ENCODE measurements at places on chromosomes 4 and X. TPM values are rescaled to one million over a fixed set of nuclear protein-coding genes. Genes with fewer than 3 reads are reported as not detected.

DNA sequence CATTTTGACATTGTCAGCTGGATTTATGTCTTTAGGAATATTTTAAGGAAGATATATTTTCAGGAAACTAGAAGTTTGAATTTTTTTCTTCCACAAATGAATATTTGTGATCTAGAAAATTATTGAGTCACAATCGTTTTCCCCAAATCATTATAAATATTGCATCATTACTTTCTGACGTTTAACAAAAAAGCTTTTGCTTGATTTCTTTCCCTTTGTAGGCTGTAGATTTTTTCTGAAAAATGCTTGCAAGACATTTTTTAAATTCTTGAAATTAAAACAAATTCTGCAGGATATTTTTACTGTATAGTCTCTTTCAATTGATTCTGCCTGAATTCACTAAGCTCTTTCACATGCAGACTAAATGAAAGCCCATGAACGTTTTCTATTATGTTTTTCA is 4.9 kb upstream of the SMARCAD1 start:
- no peak for DNase-seq

DNA sequence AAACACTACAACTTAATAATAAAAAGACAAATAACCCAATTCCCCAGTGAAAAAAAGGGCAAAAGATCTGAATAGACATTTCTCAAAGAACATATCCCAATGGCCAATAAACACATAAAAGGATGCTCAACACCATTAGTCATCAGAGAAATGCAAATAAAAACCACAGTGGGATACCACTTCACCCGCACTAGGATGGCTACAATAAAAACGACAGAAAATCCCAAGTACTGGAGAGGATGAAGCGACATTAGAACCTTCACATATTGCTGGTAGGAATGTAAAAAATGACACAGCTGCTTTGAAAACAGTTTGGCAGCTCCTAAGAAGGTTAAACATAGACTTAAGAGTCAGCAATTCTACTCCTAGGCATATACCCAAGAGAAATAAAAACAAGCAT is 140.6 kb upstream of the ARX start:
- DNase-seq: peak; percentile 13

GRCh38 chr4:62130230-62130629 is 930.1 kb downstream of the ADGRL3 start:
- no peak for DNase-seq

DNA sequence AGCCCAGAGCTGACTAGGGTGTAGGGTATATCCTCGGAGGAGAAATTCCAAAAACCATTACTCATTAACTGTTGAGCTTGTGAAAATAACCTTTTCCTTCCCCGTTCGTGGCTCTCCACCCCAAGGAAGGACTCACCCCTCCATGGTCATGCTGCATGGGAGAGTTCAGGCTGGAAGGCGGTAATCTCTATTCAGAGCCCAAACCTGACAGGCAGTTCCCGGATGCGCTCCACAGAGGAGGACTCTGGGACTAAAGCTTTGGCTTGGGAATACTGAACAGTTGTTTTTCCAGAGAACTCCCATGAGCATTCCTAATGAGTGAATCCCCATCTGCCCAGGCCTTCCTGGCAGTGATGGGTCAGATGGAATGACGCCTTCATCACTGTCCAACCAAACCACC is 125.4 kb downstream of the BCOR start:
- no peak for DNase-seq

PNMA3 gene
- 0.13 TPM for polyA plus RNA-seq

All from BJ (cell line).